Pulmonary artery endothelial cell (primary cell): ENCODE measurements at places on chromosomes 2 and 18.

DNA sequence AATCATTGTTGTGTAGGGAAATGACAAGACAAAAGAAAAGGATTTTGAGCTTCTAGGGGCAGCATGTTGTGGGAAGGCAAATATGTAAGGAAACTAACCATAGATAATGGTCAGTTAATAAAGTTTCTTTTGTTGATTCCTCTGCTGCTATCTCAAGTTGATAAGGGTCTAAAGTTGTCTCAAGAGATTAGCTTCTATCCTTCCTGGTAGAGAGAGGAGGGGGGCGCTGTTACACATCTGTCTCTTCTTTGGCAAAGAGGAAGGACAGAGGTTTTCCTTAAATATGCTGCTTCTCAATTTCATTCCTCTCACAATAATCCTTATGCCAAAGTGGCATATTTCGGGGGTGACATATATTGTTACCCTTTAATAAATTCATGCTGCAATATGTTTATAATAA, 944.0 kb downstream of the DPP10 start:
- DNase-seq = no peak

DNA sequence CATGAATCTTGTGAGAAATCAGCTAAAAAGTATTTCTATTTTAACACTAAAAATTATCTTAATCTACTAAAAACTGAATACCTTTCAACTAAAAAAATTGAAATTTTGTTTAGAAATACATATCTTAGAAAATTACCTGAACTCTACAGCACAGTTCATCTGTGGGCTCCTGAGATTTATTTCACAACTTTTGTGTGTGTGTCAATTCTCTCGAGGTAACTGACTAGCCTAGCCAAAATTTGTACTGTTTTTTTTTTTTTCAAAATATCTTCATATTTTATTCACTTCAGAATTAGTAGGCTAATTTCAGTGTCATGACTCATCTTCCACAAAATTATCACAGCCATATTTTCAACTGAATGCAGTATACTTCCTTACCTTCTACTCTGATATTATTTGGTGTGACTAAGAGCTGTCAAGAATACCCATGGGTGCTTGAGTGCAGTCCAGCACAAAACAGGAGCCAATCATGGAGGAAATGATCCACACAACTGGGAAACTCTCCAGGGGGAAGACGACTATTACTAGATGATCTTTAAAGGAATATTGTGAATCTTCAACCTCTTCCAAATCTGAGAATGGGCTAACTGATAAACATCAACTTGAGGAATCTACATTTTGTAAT, 174.6 kb downstream of the ZNF385B start:
- no peak for DNase-seq

DNA sequence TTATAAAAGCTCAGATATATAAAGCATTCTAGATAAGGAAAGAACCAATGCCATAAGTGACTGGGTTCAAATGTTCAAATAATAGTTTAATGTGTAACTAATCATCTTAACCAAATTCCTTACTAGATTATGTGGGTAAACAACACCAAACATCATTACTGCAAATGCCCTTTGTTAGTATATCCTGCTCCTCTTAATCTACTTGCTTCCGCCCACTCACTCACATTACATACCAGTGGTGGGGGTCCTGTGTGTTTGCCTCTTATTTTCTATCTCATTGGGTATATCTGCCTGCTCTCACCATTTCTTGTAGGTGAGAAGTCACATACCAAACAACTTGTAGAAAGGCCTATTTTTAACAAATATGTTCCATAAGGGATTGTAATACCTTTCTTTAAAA, 562.1 kb downstream of the NRXN1 start:
- no peak for DNase-seq

- DNase-seq = no peak
Observed at GRCh38 chr18:48942554-48943261, 8.1 kb downstream of the SMAD7 start.
